ENCODE measurements at places on chromosomes 3 and 15.
A peak's percentile ranks its signal among the peaks of the same experiment; 100 is the strongest.

GRCh38 chr15:88635318-88635717, 3.5 kb upstream of the ISG20 start:
- DNase-seq = no peak

DNA sequence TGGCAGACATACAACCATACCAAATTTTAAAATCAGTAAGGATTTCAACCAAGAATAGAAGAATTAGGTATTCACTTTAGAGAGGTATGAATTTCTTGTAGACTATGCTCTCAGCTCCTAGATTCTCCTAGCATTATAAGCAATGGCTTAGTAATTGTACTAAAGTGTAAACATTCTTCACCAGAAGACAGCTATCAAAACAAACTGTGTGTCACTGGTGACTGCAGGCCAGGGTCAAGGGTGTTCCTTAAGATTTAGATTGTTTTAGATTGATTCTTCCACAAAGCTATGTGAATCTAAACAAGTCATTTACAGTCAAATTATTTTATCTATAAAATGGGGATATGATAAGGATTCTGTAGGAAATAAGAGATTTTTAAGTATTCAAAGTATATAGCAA, 23.1 kb upstream of the GP5 start:
- no peak for DNase-seq

DNA sequence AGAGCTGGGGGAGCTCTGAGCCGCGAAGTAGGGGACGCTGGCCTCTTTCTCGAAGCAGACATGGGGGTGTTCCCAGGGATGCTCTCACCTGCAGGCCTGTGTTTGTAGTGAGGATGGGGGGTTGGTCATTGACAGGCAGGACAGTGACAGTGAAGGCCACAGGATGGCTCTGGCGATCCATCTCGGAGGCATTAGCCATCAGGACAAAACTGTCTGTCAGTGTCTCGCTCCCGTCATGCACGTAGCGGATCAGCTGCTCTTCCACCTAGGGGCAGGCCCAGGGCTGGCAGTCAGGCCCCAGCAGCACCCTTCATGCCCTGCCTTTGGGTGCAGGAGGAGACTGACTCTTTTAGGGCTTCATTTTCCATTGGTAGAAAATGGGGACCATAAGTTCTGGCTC, 28.0 kb downstream of the CSPG4 start:
- DNase-seq = no peak

DNA sequence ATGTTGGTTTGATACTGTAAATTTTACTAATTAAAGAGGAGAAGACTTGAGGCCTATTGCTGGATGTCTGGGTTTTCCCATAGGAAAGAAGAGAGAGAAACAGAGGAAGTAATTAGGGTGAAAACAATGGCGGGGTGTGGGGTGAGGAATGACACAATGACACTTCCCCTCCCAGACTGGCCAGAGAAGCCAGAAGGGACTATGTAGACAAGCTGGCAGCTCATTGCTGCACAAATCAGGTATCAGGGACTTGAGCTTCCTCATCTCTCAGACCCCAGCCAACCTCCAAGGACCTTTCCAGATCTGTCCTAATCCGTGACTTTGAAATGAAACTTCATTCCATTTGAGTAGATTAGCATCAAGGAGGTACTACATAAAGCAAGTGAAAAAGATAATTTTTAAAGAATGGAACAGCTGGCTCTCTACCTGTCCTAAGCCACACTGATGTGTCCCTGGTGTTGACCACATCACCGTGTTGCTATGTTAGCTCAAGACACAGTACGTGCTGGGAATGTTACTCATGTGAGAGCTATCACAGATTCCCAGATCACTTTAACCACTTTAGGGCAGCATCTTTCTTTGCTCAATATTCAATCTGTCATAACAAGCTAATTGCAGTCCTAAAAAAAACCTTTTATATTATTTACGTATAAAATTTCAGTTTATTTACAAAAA, 22.2 kb downstream of the TMEM212 start:
- DNase-seq = no peak

DNA sequence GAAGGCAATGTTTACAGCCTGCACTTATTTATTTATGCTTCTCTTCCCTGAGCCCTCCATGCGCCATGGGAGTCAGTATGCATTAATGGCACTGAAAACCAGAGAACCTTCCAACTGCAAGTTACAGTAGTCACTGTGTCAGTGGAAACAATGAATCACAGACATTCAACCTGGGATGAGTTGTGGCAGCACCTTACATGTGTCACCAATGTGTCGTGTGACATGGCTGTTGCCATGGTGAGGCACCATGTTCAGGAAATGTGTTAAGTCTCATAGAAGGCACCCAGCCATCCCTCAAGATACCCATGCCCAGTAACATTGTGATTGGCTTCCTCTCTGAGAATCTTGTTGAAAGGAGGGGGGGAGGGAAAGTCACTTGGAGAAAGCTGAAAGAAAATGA, 105.0 kb downstream of the FOXP1 start:
- DNase-seq = no peak

GRCh38 chr3:57927166-57927565, 81.1 kb upstream of the FLNB start:
- DNase-seq = no peak

- DNase-seq = no peak
Measured at GRCh38 chr3:44476181-44476611, 1.3 kb downstream of the ZNF445 start.

DNA sequence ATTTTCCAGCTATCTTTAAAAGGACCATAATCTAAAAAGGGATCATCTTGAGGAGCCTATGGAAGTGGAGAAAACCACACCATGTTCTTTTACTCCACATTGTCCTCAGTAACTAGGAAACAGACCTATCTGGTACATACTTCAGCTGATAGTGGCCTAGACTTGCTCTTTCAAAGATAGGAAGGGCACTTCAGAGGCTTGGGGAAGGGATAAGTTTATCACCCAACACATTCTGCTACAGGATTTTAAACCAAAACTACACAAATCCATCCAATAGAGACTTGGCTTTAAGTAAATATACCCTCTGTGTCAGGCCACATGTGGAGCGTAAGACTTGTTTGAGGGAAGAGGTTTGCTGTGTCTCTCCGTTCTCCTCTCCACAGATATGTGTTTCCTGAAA, 35.4 kb downstream of the CP start:
- no peak for DNase-seq

DNA sequence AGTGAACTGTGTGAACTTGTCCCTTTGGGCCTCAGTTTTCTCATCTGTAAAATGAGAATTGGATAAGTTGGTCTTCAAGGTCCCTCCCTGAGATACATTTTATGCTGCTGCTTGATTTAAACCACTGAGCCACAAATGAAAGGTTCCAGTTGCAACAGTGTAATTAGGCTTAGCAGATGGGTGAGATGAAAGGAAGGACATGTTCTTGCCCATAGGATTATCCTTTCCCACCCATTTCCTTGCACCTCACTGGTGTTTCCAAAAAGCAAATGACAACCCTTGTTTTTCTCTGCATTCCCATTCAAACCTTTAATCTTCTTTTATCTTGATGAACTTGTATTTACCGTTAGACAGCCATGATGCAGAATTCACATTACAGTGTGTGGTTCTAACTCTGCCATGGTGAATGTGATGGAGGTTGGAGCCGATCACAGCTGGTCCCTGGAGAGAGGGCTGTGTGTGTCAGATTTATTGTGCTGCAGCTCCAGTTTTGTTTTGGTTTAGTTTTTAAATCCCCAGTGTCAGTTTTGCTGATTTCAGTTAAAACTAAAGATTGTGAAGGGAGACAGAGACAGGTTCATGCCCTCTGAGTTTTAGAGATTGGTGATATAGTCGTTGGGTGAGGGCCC, 44.0 kb downstream of the MAP2K1 start:
- DNase-seq = no peak

DNA sequence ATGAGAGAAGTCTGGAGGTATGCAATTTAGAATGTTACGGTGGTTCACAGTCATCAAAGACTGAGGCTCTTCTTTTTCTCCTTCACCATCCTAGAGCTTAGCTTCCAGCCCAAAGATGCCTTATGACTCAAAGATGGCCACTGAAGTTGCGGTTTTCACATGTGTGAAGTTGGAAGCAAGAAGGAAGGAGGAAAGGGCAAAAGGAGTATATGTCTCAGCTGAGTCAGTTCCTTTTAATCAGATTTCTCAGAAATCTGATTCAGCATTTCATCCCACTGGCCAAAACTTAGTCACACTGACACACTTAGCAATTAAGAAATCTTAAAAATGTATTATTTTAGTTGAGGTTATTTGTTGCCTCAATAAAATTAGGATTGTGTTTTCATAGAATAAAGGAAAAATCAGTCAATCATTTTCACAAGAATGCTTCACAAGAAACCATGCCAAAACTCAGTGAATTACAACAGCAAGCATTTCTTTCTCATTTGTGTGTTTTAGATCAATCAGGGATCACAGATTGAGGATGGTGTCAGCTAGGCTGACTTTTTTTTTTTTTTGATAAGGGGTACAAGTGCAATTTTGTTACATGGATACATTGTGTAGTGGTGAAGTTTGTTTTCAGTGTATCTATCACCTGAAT, 211.1 kb upstream of the GADL1 start:
- no peak for DNase-seq

GRCh38 chr15:52324109-52324508, 28.5 kb upstream of the MYO5C start:
- no peak for DNase-seq

DNA sequence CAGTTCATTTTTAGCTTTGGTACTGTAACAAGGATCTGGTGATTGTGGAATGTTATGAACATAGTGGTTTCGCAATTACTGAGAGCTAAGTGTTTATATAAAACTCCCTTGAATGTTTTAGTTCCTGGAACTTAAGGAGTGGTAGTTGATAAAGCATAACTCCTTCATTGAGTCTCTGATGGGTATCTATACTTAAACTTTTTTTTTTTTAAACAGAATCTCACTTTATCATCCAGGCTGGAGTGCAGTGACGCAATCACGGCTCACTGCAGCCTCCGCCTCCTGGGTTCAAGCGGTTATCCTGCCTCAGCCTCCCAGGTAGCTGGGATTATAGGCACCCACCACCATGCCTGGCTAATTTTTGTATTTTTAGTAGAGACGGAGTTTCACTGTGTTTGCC, 11.3 kb downstream of the PRKCI start:
- no peak for DNase-seq

DNA sequence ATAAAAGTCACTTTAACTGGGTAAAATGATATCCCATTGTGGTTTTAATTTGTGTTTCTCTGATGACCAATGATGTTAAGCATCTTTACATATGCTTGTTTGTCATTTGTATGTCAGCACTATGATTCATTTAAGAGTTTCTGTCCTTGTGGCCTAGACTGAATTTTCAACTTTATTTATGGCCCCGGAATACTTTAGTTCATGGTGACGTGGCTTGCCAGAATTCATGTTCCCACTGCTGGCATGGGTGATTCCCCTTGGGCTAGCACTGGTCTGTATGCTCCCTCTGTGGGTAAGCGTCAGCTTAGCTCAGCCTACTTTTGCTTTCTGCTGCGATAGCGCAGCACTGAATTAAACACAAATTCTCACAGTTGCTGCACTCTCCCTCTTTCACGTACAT, 436.3 kb upstream of the SGO1 start:
- DNase-seq = peak; percentile 2

GRCh38 chr15:45812200-45812599, 177.4 kb downstream of the SQOR start:
- DNase-seq = no peak

DNA sequence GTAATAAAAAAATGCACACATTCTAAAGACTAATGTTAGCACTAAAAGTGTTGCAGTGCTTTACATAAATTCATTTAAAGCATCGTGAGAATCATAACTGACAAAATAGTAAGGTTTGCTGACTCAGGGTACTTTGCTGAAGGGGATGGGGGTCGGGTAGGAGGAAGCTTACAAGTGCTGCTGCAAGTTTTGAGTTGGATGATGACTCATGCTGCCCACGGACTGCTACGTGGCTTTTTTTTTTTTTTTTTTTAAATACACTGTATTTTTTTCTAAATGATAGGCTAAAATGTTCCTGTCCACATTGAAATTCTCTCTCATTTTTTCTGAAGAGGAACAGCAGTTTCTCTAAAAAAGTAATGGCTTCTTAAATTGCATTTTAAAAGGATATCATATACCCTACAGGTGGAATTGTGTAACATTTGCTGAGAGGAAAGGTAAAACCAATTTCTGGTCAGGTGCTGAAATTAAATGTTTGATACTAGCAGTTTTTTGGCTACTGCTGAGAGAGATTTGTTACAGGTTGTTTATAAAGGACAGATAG, 2.2 kb downstream of the MAPK6 start:
- DNase-seq = peak; percentile 50

DNA sequence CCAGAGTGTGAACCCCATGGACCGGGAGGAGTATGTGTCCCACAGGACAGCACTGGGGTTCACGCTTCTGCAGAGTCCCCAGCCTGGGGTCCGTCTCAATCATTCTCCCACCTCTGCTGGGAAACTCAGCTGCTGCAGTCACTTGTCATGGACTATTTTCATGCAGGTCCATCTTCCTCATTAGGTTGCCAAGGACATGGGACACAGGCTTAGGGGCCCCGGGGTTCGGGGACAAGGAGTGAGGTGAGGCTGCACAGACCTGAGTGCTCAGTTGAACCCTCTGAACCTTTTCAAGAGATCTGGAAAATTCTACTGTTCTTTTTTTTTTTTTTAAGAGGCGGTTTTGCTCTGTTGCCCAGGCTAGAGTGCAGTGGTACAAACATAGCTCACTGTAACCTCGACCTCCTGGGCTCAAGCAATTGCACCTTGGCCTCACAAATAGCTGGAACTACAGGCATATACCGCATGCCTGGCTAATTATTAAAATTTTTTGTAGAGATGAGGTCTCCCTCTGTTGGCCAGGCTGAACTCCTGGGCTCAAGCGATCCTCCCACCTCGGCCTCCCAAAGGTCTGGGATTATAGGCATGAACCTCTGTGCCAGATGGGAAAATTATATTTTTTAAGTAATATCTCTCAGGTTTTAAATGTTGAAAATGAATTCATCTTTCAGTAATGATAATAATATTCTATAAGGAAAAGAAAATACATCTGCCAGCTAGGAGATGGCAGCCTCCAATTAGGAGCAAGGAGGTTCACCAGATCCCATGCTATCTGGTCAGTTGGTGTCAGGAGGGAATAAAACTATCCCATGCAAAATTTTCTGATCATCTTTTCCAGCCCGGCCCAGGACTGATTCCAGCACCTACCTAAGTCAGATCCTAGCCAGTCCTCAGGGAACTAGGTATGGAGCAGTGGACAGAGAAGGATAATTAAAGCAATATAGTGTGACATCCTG, 45.2 kb downstream of the RPN1 start:
- no peak for DNase-seq

DNA sequence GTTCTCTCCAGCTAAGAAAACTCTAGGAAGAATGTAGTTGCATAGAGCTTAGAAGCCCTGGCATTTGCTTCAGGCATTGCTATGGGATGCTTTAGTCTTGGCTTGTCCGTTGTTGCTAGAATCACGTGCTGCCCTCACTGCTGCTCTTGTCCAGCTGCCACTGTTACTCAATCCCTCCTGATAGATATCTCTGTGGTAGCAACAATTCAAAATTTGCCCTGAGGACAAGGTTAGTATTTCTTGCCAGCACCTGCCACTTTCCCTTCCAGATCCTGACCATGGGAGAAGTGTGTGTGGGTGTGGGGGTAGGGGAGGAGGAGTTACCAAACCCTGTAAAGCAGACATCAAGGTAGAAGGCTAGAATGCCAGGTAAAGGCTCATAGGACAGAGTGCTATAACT, 113.8 kb downstream of the PPM1L start:
- no peak for DNase-seq

GRCh38 chr3:164806188-164806587, 272.1 kb downstream of the SI start:
- DNase-seq = peak; percentile 16
